Neural progenitor cell (in vitro differentiated cells): ENCODE measurements at places on chromosomes 1 and 21.

- no peak overlapping the region for H3K4me3 ChIP-seq
- no peak for DNase-seq
- no peak overlapping the region for H3K27ac ChIP-seq
- H3K4me1 ChIP-seq = peaks cover 13% of the 10 kb centered on the region
- H3K36me3 ChIP-seq = peaks cover 7% of the 10 kb centered on the region
- no peaks in the 10 kb centered on the region for H3K27me3 ChIP-seq
Observed at GRCh38 chr1:223771469-223771813, 59.1 kb downstream of the CAPN2 start.

DNA sequence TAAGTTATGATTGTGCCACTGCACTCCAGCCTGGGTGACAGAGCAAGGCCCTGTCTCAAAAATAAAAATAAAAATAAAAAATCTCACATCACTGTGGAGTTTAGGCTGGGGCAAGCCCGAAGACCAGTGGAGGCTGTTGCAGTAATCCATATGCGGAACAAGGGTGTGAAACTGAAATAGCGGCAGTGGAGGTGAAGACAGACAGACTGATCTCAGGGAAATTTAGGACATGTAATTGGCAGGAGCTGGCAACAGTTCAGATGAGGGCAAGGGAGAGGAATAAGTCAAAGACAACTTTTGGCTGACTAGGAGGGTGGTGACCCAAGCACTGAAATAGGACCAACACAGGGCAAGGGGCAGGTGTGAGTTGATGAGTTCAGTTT lies 8.4 kb downstream of the ARMH1 start:
- no peaks in the 10 kb centered on the region for H3K4me1 ChIP-seq
- H3K27me3 ChIP-seq = no peaks in the 10 kb centered on the region
- DNase-seq = no peak
- H3K27ac ChIP-seq = no peak overlapping the region
- H3K4me3 ChIP-seq = no peak overlapping the region

DNA sequence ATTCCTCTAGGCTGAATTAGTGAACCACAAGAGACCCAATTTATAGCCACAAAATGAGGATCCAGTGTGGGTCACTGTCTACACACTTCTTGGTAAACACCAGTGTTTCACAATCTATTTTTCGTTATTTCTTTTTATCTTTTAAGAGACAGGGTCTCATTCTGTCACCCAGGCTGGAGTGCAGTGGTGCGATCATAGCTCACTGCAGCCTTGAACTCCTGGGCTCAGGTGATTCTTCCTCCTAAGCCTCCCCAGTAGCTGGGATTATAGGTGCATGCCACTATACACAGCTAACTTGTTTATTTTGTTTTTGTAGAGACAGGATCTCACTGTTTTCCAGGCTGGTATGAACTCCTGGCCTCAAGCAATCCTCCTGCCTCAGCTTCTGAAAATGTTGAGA lies 29.3 kb upstream of the SLC45A3 start:
- H3K4me1 ChIP-seq = no peaks in the 10 kb centered on the region
- no peaks in the 10 kb centered on the region for H3K27me3 ChIP-seq
- DNase-seq = no peak

DNA sequence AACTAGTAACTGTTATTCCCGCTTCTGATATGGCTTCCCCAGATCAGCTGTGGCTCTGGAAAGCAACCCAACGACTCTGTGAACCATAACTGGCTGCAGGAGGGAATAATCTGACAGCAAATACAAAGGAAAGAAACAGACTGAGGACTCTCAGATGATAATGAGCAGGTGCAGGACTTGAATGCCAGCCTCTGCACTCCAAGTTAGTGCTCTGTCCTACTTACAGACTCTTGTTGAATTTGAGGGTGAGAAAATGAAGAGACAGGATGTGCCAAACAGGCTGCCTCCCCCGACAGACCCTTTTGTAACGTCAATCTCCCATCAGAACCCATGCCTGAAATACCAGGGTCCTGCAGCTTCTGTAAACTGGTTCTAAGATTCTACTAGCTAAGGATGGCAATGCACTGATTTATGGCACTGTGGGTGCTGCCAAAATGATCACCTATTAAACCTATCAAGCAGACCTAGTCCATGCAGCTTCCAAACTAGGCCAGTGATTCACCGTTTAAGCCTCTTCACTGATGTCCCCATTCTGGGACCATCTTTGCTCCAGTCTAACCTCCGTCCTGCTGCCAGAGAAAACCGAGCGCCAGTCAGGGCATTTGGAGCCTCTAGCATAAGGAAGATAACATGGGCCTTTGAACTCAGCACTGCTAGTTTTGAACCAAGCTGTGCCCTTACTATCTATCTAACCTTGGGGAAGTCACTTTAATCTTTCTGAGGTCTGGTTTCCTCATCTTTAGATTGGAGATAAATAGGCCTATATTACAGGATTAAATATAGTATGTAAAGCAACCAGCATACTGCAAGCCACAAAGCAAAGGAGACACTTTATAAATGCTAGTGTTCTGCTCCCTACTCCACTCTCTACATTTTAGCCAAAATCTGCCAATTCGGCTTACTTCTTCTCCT lies 4.8 kb downstream of the MKNK1 start:
- H3K4me1 ChIP-seq = peaks cover 5% of the 10 kb centered on the region
- no peak overlapping the region for H3K27ac ChIP-seq
- H3K4me3 ChIP-seq = no peak overlapping the region
- no peaks in the 10 kb centered on the region for H3K36me3 ChIP-seq
- DNase-seq = no peak
- H3K27me3 ChIP-seq = no peaks in the 10 kb centered on the region

- no peak for DNase-seq
- no peak overlapping the region for H3K4me3 ChIP-seq
- H3K27me3 ChIP-seq = no peaks in the 10 kb centered on the region
Observed at GRCh38 chr1:79745929-79746328, 739.4 kb upstream of the ADGRL4 start.
